ENCODE measurements at places on chromosomes 11 and 22.

- DNase-seq = peak; percentile 37
Measured at GRCh38 chr11:69153661-69154060, 2.1 kb upstream of the SMIM38 start.

DNA sequence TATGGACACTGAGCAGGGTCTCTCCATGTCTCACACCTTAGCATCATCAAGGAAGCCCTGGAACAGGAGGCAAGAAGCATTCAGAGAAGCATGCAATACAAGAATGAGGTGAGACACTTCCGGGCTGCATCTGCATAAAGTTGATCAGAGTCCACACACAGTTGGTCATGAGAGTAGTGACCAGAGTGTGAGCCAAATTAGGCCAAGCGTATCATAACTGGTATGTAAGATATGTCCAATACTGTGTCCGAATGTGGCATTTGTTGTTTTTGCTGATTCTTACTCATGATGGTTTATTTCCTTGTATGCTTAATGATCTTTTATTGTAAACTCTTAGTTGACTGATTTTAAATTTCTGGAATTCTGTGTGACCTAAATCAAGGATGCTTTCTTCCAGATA is 315.7 kb downstream of the INSC start:
- no peak for DNase-seq

DNA sequence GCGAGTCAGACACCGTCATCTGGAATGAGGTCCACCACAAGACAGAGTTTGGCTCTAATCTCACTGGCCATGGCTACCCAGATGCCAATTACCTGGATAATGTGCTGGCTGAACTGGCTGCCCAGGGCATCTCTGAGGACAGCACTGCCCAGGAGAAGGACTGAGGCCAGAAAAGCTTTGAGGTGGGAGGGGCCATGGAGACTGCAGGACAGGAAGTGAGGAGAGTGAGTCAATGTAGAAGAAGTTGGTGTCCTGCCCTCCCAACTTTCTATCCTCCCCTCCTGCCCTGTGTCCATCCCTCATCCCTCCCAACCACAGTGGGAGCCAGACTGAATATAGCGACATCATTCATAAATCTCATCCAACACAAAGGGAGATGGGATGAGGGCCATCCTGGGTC is 8.0 kb downstream of the MPEG1 start:
- DNase-seq = no peak

DNA sequence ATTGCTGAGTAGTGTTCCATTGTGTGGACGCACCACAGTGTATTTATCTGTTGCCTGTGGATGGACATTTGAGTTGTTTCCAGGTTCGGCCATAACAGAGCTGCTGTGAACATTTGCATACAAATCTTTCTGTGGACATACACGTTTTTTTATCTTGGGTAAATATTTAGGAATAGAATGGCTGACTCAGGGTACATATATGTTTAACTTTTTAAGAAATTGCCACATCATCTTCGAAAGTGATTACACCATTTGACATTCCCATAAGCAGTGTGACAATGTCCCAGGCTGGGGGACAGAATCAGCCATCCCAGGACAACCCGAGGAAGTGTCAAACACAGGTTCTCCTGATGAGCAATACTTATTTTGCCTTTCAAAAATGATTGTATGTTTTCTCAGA is 87.9 kb downstream of the OSBP2 start:
- no peak for DNase-seq

All from left forelimb (tissue), 1 donor.